Endothelial cell (in vitro differentiated cells): ENCODE measurements at places on chromosomes 6 and 20.

DNA sequence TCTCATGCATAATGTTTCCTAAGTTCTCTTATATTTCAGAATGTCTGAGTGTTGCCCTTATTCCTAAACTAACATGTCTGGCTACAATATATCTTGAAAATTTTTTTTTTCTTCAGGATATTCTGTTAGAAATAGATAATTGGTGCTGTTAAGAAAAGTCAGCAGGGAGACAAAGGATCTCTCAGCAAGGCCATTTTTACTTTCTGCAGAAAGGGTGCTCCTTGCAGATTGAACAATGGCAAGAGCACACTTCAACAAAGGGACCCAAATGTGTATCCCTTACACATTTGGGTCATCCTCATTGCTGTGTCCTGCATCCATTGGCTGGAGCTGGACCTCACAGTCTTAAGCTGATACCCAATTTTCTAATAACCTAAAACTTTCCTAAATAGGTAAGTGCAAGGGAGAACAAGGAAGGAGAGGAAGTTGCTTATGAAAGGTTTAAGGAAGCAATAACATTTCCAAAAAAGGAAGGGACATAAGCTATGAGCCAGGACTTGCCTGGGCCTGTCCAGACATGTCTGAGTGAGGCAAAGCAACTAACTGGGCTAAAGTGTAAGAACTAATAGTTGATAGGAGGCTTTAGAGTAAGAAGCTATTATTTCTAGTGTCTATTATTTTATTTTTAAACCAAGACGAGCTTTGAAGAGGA, 429.6 kb downstream of the BCKDHB start:
- no peak for DNase-seq
- H3K4me1 ChIP-seq, result no peaks in the 10 kb centered on the region

DNA sequence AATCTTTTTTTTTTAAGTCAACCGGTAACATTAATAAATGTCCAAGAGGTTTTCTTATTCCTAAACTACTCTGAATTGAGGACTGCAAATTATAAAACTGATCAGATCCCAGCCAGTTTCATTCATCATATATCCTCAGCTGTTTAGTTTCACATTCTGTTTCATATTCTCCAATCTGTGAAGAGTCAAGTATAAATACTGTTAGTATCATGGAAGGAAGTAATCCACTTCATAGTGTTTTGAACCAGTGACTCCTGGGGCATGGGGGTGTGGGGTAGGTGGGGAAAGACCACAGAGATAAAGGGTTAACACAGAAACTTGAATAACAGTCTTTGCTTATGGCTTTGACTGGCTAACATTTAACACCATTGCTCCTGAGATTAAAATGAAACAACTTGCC, 69.9 kb downstream of the FYN start:
- H3K27ac ChIP-seq, result peak overlapping the region; percentile 74
- H3K4me1 ChIP-seq, result peaks cover 58% of the 10 kb centered on the region
- DNase-seq, result no peak
- H3K27me3 ChIP-seq, result peaks cover 6% of the 10 kb centered on the region
- H3K36me3 ChIP-seq, result peaks cover 32% of the 10 kb centered on the region
- peak overlapping the region; percentile 59 for H3K4me3 ChIP-seq

- peaks cover 28% of the 10 kb centered on the region for H3K36me3 ChIP-seq
- peaks cover 9% of the 10 kb centered on the region for H3K27me3 ChIP-seq
- peaks cover 16% of the 10 kb centered on the region for H3K4me1 ChIP-seq
- no peak overlapping the region for H3K27ac ChIP-seq
- no peak for DNase-seq
- H3K4me3 ChIP-seq, result no peak overlapping the region
Observed at GRCh38 chr6:39057251-39058155, 8.9 kb downstream of the GLP1R start.

GRCh38 chr6:129069006-129069405, 186.1 kb downstream of the LAMA2 start:
- no peak overlapping the region for H3K4me3 ChIP-seq
- DNase-seq, result no peak
- no peak overlapping the region for H3K27ac ChIP-seq
- H3K4me1 ChIP-seq, result no peaks in the 10 kb centered on the region
- no peaks in the 10 kb centered on the region for H3K36me3 ChIP-seq

GRCh38 chr6:42103216-42103615, 39.2 kb downstream of the C6orf132 start:
- H3K27me3 ChIP-seq, result peaks cover 8% of the 10 kb centered on the region
- peaks cover 7% of the 10 kb centered on the region for H3K4me1 ChIP-seq
- H3K36me3 ChIP-seq, result no peaks in the 10 kb centered on the region
- peak overlapping the region; percentile 45 for H3K4me3 ChIP-seq
- H3K27ac ChIP-seq, result no peak overlapping the region
- no peak for DNase-seq

- H3K36me3 ChIP-seq, result no peaks in the 10 kb centered on the region
- H3K27me3 ChIP-seq, result no peaks in the 10 kb centered on the region
- peaks cover 17% of the 10 kb centered on the region for H3K4me1 ChIP-seq
- no peak overlapping the region for H3K4me3 ChIP-seq
- no peak overlapping the region for H3K27ac ChIP-seq
Observed at GRCh38 chr6:7195339-7196018, 87.7 kb downstream of the RREB1 start.

DNA sequence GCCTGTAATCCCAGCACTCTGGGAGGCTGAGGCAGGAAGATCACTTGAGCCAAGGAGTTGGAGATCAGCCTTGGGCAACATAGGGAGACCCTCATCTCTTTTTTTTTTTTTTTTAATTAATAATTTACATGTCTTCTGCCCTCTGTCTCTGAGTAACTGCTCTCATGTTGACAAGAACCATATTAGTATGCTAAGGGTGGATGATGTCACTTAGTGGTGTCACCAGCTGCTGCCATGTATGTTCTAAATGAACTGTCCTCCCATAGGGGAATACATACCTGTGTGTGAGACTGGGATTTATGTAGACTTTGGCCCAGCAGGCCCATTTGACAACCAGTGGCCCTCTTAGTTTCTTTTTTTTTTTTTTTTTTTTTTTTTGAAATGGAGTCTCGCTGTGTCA, 65.6 kb downstream of the SCAND1 start:
- H3K27ac ChIP-seq, result no peak overlapping the region
- H3K27me3 ChIP-seq, result peaks cover 4% of the 10 kb centered on the region
- DNase-seq, result no peak

- peaks cover 37% of the 10 kb centered on the region for H3K36me3 ChIP-seq
- H3K4me3 ChIP-seq, result peak overlapping the region; percentile 1
- H3K27ac ChIP-seq, result no peak overlapping the region
- DNase-seq, result no peak
Observed at GRCh38 chr6:35358086-35358485, 15.7 kb downstream of the PPARD start.

- H3K27me3 ChIP-seq, result no peaks in the 10 kb centered on the region
- no peaks in the 10 kb centered on the region for H3K36me3 ChIP-seq
- H3K4me1 ChIP-seq, result no peaks in the 10 kb centered on the region
- no peak overlapping the region for H3K4me3 ChIP-seq
- H3K27ac ChIP-seq, result no peak overlapping the region
- no peak for DNase-seq
Observed at GRCh38 chr6:50305660-50306059, 255.9 kb upstream of the DEFB112 start.

DNA sequence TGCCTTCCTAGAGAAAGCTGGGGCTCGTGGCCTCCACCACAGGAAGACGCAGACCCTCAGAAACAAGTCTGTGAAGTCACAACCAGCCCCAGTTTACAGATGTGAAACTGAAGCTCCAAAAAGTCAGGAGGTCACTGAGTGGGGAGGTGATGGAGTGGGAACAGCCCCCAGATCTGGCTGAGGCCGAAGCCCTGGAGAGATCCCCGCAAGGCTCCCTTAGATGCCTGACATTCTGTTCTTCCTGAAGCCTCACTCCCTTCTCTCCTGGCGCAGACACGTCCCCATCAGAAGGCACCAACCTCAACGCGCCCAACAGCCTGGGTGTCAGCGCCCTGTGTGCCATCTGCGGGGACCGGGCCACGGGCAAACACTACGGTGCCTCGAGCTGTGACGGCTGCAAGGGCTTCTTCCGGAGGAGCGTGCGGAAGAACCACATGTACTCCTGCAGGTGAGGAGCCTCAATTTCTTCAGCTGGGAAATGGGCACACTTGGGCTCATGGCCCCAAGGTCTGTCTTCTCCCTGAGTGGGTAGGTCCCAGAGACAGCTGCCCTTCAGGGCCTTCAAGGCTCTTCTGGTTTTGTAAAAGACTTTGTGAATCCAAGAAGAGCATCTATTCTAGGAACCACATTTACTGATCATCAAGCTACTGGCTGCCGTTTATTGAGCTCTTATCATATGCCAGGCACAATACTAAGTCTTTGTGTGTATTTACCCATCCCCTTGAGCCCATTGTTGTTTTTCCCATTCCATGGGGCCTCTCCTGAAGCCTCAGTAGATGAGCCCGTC, 50.5 kb downstream of the HNF4A start:
- no peak overlapping the region for H3K4me3 ChIP-seq
- no peaks in the 10 kb centered on the region for H3K4me1 ChIP-seq
- H3K27ac ChIP-seq, result no peak overlapping the region
- no peak for DNase-seq
- H3K27me3 ChIP-seq, result peaks cover 10% of the 10 kb centered on the region
- H3K36me3 ChIP-seq, result peaks cover 4% of the 10 kb centered on the region

GRCh38 chr6:33733709-33734007, 13.0 kb downstream of the IP6K3 start:
- peaks cover 5% of the 10 kb centered on the region for H3K27me3 ChIP-seq
- DNase-seq, result no peak
- H3K4me1 ChIP-seq, result peaks cover 4% of the 10 kb centered on the region
- no peak overlapping the region for H3K4me3 ChIP-seq

GRCh38 chr6:75755704-75756103, 6.7 kb downstream of the MYO6 start:
- H3K36me3 ChIP-seq, result peaks cover 14% of the 10 kb centered on the region
- H3K4me1 ChIP-seq, result peaks cover 41% of the 10 kb centered on the region
- peaks cover 3% of the 10 kb centered on the region for H3K27me3 ChIP-seq
- DNase-seq, result no peak
- peak overlapping the region; percentile 18 for H3K27ac ChIP-seq
- H3K4me3 ChIP-seq, result no peak overlapping the region

- no peak for DNase-seq
- no peak overlapping the region for H3K4me3 ChIP-seq
- peaks cover 5% of the 10 kb centered on the region for H3K27me3 ChIP-seq
- peaks cover 4% of the 10 kb centered on the region for H3K4me1 ChIP-seq
Observed at GRCh38 chr20:44112889-44113617, 73.9 kb downstream of the JPH2 start.

DNA sequence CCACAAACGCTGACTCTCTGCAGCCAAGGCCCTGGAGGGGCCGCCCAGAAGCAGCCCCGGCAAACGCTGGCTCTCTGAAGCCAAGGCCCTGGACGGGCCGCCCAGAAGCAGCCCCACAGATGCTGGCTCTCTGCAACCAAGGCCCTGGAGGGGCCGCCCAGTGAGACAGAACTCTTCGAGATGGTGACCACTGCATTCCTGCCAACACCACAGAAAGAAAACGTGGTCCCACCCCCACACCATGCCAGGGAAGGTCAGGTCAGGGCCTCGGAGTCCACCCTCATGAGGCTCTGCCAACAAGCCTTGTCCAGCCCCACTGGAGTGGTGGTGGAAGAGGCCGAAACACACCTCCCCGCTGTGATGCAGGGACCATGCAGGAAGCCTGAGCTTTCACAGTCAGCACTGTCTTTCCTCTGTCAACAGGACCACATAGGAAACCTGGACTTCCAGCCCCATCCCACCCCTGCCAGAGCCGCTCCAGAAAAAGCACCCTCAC, 97.5 kb downstream of the DLL1 start:
- no peak overlapping the region for H3K4me3 ChIP-seq
- no peak overlapping the region for H3K27ac ChIP-seq
- H3K4me1 ChIP-seq, result no peaks in the 10 kb centered on the region
- H3K36me3 ChIP-seq, result no peaks in the 10 kb centered on the region
- DNase-seq, result no peak

- H3K4me3 ChIP-seq, result no peak overlapping the region
- no peaks in the 10 kb centered on the region for H3K36me3 ChIP-seq
Observed at GRCh38 chr6:8983202-8983688, 547.9 kb upstream of the SLC35B3 start.

DNA sequence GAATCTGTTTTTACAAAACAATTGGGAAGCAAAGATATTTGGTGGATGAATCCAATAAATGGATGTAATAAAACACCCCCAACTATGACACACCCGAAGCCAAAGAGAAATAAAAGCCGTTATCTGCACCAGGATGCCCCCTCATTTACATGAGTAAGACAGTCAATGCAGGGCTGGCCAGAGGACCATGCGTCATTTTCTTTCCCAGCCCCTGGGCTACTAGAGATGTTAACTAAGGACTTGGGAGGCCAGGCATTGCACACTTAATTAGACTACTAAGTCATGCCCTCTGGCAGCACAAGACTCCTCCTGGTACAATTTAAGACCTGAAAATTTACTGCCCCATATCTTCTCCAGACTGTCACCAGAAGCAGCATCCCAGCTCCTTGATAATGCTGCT, 3.2 kb downstream of the LEMD2 start:
- peaks cover 20% of the 10 kb centered on the region for H3K27me3 ChIP-seq
- peak overlapping the region; percentile 99 for H3K27ac ChIP-seq
- peaks cover 85% of the 10 kb centered on the region for H3K4me1 ChIP-seq
- DNase-seq, result no peak
